Heart right ventricle (tissue), 16 donors: ENCODE measurements at places on chromosomes 6 and 20.

DNA sequence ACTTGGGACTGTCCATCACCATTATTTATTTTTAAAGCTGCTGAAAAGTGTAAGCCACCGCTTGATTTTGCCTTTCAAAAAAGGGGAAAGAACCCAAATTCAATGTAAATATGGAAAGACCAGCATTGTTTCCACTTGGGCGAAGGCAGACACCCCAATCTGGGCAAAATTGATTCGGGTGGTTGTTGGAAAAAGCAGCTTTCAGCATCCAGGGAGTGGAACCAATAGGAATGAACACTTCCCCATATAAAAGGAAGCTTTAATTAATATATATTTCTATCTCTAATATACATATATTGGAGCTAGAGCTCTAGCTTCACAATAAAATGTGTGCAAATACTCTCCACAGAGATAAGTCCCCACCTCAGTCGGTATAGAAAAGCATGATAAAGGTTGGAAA, at the start of gene TFAP2D:
Gene TFAP2D (plus strand): TSS at position 301 of the 400 bp plus-strand sequence. CDS start 530 bp downstream, outside the sequence.
- DNase-seq: no peak

DNA sequence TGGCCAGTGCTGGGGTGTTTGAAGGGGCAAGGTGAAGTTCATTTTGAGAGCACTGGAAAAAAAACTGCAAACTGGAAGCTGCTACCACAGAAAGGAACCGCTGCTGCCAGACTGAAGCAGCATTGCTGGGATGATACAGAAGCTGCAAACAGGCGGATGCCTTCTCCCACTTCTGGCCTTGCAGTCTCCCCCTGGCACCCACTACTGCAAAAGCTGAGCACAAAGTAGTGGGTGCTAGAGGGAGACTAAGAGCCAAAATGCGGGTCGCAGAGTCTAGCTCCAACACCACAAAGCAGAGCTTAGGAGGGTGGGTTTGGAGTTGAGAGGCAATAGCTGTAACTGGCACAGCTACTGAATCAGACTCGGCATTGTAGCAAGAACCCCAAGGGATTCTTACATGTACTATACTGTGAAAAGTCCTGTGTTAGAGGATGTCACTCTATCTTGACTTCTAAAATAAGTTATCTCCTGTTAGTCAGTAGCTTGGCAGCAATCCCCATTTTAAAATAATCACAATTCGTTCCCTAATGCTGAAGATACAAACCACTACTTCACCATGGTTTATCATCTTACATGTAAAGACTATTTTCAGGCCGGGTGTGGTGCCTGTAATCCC, 44.0 kb upstream of the COL21A1 start:
- no peak for DNase-seq

GRCh38 chr6:42599558-42599957, 35.7 kb downstream of the UBR2 start:
- no peak for DNase-seq

- no peak for DNase-seq
Observed at GRCh38 chr6:27562027-27562410, 89.1 kb upstream of the ZNF184 start.

DNA sequence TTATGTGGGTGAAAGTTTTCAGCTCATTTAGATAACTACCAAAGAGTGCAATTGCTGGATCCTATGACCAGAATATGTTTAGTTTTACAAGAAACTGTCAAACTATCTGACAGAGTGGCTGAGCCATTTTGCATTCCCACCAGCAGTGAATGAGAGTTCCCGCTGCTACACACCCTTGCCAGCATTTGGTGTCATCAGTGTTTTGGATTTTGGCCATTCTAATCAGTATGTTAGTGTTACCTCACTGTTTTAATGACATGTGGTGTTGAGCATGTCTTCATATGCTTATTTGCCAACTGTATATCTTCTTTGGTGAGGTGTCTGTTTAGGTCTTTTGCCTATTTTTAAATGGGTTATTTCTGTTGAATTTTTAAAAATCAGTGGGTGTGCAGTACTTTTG, 120.9 kb downstream of the CFAP61 start:
- no peak for DNase-seq

DNA sequence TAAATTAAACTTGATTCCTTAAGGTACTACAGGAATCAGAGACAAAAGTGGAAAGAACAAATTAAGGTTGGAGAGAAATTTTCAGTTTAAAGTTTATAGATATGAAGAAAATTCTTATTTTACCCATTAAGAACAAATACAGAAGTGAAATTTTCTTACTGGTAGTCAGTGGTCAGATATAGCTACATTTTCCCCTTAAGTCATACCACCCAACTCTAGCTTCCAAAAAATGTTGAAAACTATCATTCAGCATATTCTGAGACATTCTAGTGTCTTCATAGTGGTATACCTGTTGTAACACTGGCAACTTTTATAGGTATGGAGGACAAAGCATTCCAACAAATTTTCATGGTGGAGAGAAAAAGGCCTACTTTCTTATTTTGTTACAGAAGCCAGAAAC, 15.6 kb upstream of the SUMO4 start:
- DNase-seq: no peak

GRCh38 chr20:46114449-46114848, 3.7 kb upstream of the CD40 start:
- no peak for DNase-seq

- DNase-seq: no peak
Observed at GRCh38 chr6:14966096-14966905, 279.6 kb upstream of the JARID2 start.

DNA sequence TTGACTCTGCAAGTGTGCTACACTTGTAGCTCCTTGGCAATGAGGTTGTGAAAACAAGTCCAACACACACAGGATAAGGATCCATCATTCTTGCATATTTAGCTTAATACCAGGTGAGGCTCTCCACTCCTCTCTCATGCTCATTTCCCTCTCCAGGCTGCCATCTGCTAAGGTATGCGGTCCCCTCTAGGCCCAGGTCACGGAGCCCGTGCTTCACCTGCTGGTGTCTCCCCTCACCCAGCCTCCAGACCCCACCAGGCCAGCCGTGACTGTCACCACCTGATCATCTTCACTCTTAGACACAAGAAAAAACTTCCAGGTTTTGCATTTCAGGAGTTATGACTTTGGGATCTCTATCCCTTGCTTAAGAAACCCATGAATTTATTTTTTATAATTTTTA, 14.2 kb upstream of the NCR2 start:
- DNase-seq: no peak

GRCh38 chr6:98037571-98037970, 754.6 kb upstream of the MMS22L start:
- no peak for DNase-seq
